ENCODE measurements at places on chromosomes 3 and 15. TPM values are rescaled to one million over a fixed set of nuclear protein-coding genes. Genes with fewer than 3 reads are reported as not detected.

PSTPIP1 gene
- 4.4 TPM for total RNA-seq

TERC gene
- total RNA-seq: 23.9 TPM

ZNF592 gene
- 8.6 TPM for total RNA-seq

EFHB gene
- total RNA-seq: 0.72 TPM

CKMT1B gene
- total RNA-seq: not detected

CILP gene
- total RNA-seq: 0.07 TPM

PODXL2 gene
- total RNA-seq: 5.4 TPM

CLRN1 gene
- not detected for total RNA-seq

Measured in smooth muscle cell of the pulmonary artery (primary cell).